ENCODE measurements at places on chromosomes 2 and 18. TPM values are rescaled to one million over a fixed set of nuclear protein-coding genes. Genes with fewer than 3 reads are reported as not detected.

IL1A gene
- total RNA-seq = 1.0 TPM

NOL4 gene
- not detected for total RNA-seq

ACMSD gene
- total RNA-seq = 3.8 TPM

GRCh38 chr18:12313530-12314245 is 5.6 kb downstream of the TUBB6 start:
- DNase-seq = no peak

DNA sequence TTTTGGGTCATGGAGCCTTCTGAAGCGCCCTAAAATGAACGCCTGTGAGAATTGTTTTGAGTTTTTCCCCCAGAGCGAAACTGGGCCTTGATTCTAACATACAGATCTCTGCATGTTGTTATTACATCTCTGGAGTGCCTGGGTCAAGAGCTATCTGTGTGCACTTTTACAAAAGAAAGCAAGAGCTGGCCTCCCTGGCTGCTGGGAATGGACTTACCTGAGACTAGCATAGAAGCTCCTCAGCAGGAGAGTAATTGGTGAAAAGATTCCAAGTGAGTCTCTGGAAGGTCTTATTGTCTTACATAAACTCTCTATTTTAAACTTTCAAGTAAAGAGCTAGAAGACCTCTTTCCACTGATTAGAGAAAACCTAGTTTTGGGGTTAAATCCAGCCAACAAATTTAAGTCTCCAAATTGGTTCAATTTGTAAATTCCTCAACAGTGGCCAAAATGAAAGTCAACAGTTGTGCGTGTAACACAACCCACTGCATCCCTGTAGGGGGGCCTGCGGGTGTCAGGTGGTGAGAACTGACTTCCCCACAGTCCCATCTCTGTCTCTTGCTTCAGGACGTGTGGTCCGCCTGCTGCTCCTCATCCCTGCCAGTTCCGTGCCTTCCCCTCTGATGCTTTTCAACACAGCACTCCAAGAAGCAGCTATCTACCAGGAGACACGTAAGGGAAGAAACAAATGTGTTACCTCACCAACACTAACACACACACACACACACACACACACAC is 206.1 kb downstream of the SH3BP4 start:
- DNase-seq = no peak

GRCh38 chr2:74070991-74071390 is 76.7 kb downstream of the BOLA3 start:
- DNase-seq = no peak

DNA sequence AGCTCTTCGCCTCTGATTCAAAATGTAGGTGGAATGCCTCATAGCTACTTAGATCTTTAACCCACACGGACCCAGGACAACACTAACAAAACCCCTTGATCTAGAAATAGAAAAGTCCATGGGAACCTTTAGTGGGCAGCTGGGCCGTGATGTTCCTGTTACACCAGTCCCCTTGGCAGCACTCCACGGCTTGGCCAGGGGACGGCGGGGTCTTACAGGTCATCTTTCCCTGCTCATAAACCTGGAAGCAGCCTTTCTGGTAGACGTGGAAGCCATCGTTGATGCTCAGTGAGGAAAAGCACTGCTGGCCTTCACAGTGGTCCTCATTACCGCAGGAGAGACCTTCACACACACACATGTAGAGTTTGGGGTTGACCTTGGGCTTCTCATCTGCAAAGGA is 95.9 kb downstream of the ACVR1 start:
- no peak for DNase-seq
